CD8-positive, alpha-beta T cell (primary cell): ENCODE measurements at places on chromosomes 2 and 18.

GRCh38 chr18:8299054-8299980 is 309.9 kb upstream of the RAB12 start:
- DNase-seq: no peak

- no peak for DNase-seq
These were observed 428.9 kb upstream of the NETO1 start for GRCh38 chr18:73296686-73297085.

DNA sequence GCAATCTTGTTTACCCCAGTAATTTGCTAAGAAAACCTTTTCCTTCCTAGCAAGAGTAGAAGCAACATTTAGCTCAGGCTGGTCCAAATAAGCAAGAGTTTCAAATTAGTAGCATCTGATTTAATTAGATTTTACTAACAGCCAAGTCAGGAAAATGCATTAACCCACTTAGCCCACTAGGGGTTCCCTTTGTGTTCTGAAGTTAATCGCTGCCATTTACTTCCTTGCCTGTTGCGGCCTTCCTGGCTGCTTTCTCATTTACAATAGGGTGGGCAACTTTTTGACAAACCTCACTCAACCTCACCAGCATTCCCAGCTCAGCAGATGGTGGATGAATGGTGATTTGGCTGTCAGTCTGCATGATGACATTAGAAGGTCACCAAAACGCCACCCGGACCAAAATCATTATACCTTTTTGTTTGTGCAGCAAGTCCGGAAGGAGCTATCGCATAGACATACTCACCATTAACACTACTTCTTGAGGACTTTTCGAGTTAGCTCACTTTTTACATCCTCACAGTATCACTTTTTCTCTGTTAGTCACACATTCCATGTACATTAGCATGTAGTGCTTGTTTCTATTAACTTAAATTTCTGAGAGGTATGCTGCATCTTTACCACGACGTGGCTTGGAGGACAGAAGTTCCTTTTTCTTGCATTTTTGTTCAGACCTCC is 101.5 kb upstream of the SETBP1 start:
- no peak for DNase-seq

DNA sequence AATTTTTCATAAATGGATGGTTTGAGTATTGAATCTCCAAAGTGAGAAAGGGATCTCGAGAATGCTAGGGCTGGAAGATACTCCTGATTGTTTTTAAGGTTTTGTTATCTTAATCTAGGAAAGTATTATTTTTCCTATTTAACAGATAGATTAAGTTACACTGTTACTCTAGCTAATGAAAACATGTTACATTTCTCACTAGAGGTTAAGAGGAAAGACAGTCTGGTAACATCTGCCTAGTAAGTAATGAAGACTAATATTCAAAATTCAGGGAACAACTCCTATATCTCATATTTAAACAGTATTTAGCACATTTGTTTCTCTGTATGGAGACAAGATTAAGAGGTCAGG is 2.0 kb downstream of the GALNT3 start:
- no peak for DNase-seq

DNA sequence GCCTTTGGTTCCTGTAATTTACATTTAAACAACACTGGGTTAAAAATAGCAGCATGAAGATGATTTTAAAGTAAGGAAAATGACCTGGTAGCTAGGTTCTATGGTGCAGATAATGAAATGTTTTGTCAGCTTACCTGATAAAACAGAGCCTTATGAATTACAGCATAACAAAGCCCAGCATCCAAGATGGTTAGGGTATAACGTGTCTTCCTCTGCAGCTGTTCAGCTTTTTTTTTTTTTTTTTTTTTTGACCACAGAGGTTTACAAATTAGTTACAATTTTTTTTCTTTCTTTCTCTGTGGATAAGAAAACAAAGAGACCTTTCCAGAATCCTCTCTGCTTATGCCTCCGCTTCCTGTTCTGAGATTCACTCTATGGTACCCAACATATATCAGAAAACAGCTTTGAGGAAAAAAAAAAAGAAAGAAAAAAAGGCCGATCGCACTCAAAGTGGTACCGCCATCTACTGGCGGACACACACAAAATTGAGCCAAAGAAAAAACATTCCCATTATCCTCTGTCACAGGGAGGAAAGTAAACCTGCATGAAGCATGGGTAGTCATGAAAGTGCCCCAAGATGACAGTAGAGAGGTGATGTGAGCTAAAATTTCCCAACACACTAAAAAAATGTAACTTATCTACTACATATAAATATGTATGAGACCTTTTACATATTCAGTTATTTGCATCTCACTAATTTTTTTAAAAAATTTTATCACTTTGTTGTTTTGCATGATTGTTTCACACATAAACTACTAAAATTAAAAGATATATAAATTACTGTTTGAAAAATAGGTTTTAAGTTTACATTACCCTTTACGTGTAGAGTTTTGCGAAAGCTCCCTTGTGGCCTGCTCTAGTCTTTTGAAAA is at the start of gene SCN3A:
Gene SCN3A (minus strand): TSS at position 362 of the 871 bp plus-strand sequence. CDS start 27,656 bp downstream, outside the sequence.
- DNase-seq: no peak

- DNase-seq: no peak
These were observed 46.4 kb downstream of the TCF4 start for GRCh38 chr18:55541571-55541970.

DNA sequence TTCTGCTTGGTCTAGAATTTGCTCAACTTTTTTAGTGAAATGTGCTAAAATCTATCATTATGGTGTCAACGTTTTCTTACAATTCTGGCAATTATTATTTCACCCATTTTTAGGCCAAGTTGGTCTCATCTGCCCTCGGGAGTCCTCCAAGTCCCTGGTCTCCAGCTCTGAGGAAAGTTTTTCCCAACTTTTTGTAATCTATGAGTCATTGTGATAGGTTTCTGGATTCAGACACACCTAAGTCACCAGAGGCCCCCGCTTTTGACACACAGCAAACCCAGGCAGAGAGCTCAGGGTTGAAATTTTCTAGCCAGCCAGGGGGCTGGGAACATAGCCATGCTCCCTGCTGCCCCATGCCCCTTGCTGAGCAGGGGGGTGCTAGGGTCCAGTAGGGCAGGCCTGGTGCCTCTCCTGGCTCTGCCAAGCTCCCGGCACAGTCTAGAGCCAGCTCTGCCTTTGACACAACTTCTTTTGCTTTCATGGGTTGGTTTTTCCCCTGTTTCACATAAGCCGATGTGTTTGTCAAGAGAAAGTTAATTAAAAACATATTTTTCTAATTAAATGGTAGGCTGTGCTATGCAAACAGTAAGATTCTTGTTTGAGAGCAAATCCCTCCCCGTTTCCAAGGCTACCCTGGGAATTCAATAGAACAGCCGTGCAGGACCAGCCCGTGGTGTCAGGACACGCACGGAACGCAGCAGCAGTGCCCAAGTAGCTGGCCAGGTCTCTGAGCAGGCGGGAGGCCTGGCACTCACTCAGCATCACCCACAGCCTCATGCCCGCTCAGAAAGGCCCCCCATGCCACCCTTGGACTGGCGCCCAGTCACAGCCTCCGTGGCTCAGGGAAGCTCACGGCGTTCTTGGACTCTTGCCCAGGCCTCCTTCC is 25.5 kb upstream of the SNED1 start:
- DNase-seq: no peak

DNA sequence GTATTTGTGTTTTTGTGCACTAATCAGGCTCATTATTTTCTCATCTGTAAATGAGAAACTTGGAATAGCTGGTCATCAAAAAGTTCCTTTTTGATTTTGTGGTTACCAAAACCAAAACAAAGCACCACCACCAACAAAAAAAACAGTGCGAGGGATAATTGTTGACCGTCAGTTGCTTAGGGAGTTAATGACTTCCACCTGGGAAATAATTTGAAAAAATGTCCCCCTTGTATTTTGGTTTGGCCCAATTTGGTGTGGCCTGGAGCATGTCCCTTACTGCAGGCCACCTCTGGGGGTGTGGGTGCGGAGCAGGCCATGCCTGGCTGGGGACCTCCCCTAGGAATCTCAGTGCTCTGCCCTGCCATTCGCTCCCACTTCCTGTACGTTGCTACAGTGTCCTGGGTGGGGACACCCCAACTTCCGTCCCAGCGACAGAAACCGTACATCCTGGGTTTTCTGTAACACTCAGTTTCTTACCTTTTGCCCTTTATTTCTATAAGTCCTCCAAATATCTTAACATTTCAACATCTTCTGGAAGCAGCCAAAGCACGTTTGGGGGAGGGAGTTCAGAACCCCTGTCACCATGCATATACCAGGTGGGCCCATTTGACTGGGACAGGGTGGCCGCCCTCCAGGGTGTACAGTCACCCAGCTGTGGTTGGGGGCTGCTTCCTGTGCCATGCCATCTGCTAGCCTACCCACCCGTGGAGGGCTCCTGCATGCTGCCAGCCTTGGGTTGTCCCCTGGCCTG is 31.3 kb downstream of the NCK2 start:
- DNase-seq: no peak

- no peak for DNase-seq
These were observed 36.5 kb downstream of the CAB39 start for GRCh38 chr2:230749111-230749510.

- DNase-seq: no peak
These were observed 76.5 kb upstream of the HS6ST1 start for GRCh38 chr2:128395196-128395595.

GRCh38 chr18:66616523-66616983 is 12.7 kb upstream of the CDH19 start:
- no peak for DNase-seq

DNA sequence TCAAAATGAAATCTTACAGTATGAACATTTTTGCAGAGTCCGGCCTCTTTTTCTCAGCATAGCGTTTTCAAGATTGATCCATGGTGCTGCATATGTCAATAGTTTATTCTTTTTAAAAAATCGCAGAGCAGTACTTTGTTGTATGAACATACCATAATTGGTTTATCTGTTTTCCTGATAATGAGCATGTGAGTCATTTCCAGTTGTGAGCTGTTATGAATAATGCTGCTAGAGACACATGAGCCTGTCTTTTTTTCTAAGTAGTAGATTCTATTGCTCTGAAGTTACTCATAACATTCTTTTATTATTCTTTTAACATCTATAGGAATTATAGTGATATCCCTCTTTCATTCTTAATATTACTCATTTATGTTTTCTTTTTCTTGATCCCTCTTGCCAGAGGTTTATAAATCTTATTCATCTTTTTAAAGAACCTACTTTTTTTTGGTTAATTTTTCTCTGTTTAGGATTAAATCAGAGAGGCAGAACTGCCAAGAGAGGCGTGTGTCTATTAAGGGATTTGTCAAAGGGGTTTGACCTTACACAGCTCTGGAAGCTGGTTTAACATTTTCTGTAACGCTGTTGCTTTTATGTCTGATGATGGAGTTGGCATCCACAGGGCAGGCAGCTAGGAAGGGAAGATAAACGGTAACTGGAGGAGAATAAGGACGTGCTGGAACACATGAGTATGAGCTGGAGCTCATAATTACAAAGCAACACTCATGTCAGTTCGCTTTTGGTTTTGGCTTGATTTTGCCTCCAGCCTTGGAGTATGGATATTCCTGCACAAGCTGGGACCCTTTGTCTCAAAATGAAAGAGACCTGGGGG is 47.4 kb downstream of the MGAT5 start:
- DNase-seq: no peak

- DNase-seq: no peak
These were observed 408.8 kb upstream of the LYPD1 start for GRCh38 chr2:133078667-133079411.

DNA sequence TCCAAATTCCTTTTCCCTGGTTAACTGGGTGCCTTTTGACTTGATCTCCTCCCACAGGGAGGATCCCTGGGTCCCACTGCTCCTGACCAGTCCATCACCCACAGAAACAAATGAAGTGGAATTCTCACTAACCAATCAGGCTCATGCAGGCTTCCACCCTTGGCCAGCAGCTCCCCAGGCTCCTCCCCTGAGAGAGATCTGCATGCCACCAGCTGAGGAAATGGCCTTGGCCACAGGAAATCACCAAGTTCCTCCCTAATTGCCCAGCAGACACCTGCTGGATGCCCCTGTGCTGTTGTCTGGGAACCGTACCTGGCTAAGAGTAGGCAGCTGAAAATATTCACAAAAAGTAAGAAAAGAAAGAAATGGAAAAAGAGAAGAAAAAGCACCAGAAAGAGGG is 207.4 kb downstream of the NCK2 start:
- no peak for DNase-seq

DNA sequence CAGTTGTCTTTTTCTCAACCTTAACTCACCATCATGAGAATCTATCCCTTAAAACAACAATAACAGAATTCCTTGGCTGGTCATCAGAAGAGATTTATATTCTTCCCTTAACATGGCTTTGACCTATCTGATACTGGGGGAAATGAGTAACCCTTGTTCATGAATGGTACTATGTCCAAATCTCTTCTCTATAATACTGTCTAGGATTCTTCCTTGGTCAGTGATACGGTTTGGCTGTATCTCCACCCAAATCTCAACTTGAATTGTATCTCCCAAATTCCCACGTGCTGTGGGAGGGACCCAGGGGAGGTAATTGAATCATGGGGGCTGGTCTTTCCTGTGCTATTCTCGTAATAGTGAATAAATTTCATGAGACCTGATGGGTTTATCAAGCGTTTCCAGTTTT is 282.0 kb upstream of the SIX2 start:
- DNase-seq: no peak

- DNase-seq: no peak
These were observed 211.8 kb downstream of the NEDD4L start for GRCh38 chr18:58255701-58256311.

DNA sequence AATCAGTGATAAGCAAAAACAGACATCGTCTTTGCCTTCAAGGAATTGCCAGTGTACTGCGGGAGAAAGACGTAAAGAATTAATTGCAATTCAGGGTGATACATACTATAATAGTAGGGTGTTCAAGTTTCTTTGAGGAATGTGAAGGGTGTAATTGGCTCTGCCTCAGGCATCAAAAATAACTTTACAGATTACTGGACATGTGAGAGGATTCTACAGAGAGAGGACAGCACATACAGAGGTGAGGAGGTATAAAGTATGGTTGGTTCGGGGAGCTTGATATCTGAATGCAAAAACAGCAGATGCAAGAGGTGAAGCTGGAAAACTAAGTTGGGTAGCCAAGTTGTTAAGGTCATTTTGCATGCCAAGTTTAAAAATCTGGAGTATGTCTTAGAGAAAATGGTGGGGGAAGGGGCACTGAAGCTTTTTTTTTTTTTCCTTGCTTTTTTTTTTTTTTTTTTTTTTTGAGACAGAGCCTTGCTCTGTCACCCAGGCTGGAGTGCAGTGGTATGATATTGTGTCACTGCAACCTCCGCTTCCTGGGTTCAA is 227.5 kb upstream of the FOSL2 start:
- no peak for DNase-seq

DNA sequence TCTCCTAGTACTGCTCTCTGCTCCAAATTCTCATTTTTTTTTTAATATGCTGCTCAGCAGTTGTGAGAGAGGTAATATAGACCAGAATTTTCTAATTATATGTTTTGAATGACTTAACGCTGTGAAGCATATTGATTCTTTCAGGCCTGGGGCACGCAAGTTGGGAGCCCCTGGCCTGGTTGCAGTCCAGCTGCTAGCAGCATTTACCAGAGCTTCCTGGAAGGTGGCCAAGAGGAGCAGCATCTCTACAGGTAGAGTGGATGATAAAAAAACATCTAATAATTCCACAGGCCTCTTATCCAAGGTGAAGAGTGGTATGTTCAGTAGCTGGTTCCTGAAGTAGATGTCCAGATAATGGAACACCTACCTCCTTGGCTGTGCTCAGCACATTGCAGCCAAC is 7.3 kb upstream of the UGP2 start:
- DNase-seq: no peak
